CD4-positive, alpha-beta T cell treated with Interleukin-12 subunit alpha and Interleukin-12 subunit beta, for 1 hour (primary cell): ENCODE measurements at places on chromosomes 5 and 9.

DNA sequence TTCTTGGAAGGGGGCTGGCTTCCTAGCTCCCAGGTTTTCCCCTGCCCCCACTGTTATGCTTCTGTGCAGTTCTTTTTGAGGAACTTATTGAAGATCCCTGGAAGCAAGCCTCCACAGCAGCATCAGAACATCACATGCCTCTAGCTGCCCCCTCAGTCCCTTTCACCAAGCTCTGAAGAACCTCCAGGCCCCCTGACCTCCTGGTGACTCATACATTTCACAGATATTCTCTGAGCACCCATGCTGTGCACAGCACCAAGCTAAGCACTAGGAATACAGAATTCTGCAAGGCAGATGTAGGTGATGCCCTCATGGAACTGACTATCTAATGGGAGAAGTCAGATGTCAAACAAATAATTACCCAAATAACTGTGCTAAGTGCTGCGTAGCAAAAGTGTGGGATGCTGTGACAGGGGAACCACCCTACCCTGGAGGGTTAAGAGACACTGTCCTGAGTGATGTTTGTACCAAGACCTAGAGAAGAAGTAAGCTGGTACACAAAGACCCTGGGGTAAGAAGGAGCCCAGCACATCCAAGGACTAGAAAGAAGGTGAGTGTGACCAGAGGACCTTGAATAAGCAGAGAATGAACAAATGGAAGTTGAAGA is 213.7 kb upstream of the NR4A3 start:
- no peak for DNase-seq

DNA sequence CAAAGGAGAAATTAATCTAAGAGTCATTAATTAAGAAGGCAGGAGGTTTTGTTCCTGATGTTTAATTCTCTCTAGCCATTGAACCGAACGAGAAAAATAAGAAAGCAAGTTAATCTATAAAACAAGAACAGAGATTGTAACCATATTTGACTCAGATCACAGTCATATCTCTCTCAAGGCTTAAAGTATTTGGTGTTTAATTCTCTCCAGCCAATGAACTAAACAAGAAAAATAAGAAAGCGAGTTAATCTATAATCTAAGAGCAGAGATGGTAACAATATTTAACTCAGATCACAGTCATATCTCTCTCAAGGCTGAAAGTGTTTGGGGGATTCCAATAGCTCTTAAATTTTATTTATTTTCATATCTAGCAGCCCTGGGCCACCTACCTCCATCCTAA is 74.4 kb upstream of the SHISAL2B start:
- DNase-seq = no peak

DNA sequence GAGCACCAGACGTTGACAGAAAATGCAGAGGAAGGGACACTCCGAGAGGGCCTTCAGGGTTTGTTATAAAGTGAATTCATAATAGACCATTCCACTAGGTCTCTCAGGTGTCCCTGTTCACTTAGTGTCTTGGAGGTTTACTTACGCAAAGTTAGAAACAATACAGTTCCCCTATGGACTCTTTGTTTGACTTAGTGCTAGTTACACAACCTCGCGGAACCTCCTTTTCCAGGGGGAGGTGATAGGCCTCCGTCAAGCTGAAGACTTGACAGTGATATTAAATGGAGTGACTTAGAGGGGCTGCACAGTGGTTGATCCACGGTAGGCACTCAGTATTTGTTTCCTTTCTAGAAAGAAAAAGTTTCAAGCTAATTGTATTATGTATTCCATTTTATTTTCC is 1.3 kb downstream of the CCT5 start:
- DNase-seq = no peak

- no peak for DNase-seq
Measured at GRCh38 chr9:129334105-129334935, 156.3 kb upstream of the IER5L start.

DNA sequence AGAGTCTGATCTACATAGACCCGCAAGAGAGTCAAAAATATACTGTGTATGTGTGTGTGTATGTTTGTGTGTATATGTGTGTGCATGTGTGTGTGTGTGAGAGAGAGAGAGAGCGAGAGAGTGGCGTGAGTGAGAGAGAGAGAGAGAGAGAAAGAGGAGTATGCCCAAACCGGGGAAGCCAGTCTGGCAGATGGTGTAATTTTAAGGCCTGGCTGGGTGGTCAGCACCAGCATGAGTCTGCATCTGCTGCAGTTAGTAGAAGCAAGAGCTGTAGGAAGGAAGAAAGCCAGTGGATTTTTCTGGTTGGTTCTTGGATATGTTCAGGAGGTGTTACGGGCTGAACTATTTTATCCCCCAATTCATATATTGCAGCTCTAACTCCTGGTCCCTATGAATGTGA is 75.2 kb downstream of the ACTBL2 start:
- DNase-seq = no peak

DNA sequence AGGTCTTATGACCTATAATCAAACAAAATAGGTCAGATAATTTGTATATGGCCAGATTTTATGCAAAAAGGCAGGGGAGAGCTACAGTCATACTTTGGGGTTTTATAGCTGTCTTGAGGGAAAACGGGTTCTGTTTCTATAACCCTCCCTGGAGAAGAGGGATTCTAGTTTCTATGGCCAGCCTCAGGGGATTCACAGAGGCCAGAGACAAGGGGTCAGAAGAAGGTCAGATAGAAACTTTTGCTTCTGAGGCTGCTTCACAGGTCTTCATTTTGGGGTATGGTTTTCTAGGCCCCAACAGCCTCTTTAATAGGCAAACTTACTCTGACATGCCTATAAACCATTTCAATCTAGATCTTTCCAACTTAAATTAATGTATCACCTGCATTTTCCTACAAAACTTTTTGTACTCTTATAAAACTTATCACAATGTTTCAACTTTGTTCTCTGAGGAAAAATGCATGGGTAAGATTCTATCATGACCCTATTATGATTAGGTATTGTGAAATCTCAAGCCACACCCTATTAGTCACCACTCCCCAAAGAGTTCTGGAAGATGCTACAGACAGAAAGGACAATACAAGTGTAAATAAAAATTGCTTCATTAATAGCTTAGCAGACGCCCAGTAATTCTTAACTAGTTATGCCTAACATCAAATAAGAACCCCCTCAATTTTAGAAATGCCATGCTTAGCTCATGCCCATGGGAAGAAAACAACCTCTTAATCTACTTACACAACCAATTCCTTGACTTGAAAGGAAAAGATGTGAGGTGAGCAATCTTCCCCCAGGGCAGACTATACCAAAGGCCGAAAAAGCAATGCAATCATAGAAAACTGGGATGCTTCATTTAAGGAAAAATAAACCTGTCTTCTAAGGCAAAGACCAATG is 396.6 kb downstream of the TLR4 start:
- DNase-seq = no peak

- no peak for DNase-seq
Measured at GRCh38 chr5:14155075-14155474, 11.9 kb downstream of the TRIO start.

- DNase-seq = no peak
Measured at GRCh38 chr9:9919174-9919775, 693.5 kb downstream of the PTPRD start.

DNA sequence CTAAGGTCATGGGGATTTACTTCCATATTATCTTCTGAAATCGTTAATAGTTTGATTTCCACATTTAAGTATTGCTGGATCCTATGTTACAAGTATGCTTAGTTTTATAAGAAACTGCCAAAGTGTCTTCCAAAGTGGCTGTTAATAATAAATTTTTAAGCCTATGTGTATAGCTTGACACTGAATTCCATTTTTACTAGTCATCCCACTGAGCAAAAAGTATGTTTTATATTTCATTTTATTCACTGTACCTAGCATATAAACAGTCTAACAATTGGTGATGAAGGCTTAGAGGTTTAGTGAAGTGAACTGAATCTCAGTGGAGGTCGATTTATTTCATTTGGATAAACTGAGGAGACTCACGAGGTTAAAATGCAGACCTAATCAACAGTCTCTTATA is 174.6 kb downstream of the ADAMTS6 start:
- DNase-seq = no peak

DNA sequence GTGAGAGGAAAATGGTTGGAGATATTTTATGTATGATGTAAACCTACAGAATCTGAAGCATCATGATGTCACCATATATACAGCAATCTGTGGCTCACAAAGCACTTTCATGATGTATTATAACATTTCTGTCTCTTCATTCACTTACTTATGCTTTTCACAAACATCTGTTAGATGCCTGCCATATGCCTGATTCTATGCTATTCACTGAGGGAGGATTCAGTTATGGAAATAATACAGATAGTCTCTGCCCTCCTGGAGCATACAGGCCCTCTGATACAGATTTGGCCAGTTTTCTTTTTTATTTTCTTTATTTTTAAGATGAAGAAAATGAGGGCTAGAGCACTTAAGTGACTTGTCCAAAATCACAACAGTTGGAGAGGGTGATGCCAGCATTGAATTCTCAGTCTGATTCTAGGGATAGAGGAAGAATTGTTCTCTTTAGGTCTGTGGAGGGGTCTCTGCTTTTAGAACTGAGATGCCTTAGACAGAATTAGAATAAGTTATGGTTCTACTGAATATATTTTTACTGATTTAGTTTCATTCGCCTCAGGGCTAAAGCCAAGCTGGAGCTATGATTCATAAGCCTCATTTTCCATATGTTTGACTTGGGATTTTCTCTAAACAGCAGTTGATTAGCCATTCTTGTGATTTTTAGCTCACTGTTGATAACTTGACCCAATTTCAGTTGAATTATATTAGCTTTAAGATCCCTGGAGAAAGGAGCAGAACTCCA is 636.4 kb downstream of the PRELID2 start:
- DNase-seq = no peak

DNA sequence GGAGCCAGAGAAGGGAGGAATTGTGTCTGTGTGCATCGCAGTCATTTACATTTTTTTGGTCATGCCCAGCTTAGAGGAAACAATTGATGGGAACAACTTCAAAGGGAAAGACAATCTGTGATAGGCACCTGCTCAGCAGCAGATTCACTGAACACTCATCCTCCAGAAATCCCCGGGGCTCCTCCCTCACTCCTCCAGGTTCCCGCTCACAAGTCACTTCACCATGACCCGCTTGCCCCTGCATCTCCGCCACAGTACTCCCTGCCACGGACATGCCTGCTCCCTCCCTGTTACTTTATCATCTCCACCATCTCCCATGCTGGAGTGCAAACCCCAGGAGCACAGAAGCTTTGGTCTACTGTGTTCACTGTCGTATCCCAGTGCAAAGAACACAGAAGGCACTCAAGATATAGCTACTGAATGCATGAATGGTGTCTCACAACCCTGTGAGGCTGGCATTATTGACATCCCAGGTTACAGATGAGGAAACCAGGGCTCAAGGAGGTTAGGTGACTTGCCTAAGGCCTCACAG is 16.2 kb downstream of the LHX6 start:
- no peak for DNase-seq

- peak; percentile 70 for DNase-seq
Measured at GRCh38 chr5:55903121-55903701, 52.1 kb downstream of the IL31RA start.

DNA sequence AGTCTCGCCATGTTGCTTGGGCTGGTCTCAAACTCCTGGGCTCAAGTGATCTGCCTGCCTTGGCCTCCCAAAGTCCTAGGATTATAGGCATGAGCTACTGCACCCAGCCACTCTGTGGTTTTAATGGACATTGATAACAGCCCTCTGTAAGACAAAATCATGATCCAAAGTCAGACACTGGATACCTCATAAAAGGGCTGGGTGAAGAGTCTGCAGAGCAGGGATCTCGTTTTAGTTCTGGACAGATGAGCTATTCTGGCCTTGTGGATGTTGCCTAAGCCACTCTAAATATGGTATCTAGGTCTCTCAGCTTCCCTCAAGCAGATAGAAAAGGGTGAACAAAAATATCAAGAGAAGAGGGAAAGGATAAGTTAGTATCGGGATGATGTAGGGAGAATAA is 133.4 kb upstream of the OSMR start:
- DNase-seq = no peak

GRCh38 chr5:94968507-94969095 is 316.3 kb downstream of the MCTP1 start:
- DNase-seq = peak; percentile 44

GRCh38 chr9:134065612-134066419 is 2.0 kb downstream of the BRD3 start:
- DNase-seq = peak; percentile 65

DNA sequence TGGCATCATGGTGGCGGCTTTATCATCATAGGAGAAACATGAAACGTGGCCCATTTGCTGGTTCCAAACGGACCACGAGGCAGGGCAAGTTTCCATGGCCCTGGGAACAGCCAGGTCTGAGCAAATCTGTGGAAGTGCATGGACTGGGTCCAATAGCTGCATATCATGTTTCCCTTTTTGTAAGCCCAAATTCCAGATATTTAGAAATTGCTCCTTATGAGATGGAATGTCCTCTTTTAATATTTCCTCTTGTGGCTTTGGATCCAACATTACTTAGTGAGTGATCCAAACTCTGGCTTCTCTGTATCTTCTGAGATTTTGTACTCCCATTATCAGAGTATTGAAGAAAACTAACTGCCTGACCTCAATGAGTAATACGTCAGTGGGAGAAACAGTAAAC is 79.8 kb upstream of the FBXL7 start:
- DNase-seq = no peak

GRCh38 chr5:60611099-60611740 is 88.7 kb downstream of the DEPDC1B start:
- DNase-seq = no peak

GRCh38 chr5:77635067-77635916 is 3.2 kb downstream of the OTP start:
- DNase-seq = no peak

- no peak for DNase-seq
Measured at GRCh38 chr5:119055294-119055693, 15.6 kb upstream of the DMXL1 start.

DNA sequence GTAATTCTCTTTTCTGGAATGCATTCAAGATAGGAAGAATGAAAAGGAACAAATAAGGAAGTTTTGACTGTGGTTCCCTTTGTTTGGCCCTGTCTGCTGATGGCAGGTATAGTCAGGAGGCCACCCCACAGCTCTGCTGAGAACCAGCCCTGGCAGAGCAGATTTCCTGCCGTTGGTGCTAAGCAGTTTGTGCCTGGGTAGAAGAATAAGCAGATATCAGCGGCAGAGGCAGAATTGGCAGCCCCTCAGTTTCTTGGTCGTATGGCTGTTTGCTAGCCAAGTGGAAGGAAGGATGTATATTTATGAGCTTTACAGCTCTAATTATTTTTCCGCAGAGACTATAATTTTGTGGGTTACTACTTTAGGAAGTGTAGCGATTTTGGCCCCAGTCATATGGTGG is 310.2 kb upstream of the RFX3 start:
- no peak for DNase-seq

- DNase-seq = no peak
Measured at GRCh38 chr9:87464110-87464991, 33.3 kb upstream of the DAPK1 start.
